ENCODE measurements at places on chromosomes 11 and 22.

GRCh38 chr11:3929232-3929631 lies 73.8 kb downstream of the STIM1 start:
- no peak for DNase-seq

- no peak for DNase-seq
Measured at GRCh38 chr22:23803001-23803819, 16.4 kb downstream of the SMARCB1 start.

- DNase-seq = no peak
Measured at GRCh38 chr11:71489311-71490043, 36.5 kb downstream of the NADSYN1 start.

GRCh38 chr22:21642584-21643448 lies 714 bp downstream of the SDF2L1 start:
- DNase-seq = no peak

GRCh38 chr22:50507421-50507990 lies at the start of gene LMF2:
Gene LMF2, minus strand, starts transcription at chr22:50507702. Its CDS starts 27 bp downstream, at chr22:50507675.
- DNase-seq = peak; percentile 87

GRCh38 chr11:16984229-16984628 lies 30.0 kb downstream of the PLEKHA7 start:
- no peak for DNase-seq

DNA sequence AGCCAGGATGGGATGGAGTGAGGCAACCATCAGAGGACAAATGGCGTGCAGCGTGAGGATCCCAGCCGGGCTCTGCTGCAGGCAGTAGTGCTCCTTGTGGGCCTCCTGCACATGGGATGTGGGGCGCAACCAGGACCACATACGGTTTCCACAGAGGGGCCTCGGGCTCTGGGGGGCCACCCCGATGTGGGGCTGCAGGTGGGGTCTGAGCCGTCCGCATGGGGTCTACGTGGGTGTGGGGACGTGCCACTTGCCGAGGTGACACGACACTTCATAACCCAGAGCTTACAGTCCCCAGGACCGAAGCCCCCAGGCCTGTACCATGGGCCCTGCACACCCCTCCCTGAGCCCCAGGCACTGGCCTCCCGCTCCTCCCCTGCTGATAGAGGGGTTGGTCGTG lies 10.8 kb downstream of the TTLL8 start:
- DNase-seq = no peak

- DNase-seq = no peak
Measured at GRCh38 chr11:111733016-111733415, 33.2 kb downstream of the PPP2R1B start.

- DNase-seq = no peak
Measured at GRCh38 chr11:45931739-45932138, 9.3 kb downstream of the LARGE2 start.

Measured in stimulated activated CD8-positive, alpha-beta memory T cell treated with anti-CD3 and anti-CD28 coated beads, Interleukin-4, amount 100 ng/mL, for 4 hours (primary cell).